ENCODE measurements at places on chromosomes 7 and 10.

DNA sequence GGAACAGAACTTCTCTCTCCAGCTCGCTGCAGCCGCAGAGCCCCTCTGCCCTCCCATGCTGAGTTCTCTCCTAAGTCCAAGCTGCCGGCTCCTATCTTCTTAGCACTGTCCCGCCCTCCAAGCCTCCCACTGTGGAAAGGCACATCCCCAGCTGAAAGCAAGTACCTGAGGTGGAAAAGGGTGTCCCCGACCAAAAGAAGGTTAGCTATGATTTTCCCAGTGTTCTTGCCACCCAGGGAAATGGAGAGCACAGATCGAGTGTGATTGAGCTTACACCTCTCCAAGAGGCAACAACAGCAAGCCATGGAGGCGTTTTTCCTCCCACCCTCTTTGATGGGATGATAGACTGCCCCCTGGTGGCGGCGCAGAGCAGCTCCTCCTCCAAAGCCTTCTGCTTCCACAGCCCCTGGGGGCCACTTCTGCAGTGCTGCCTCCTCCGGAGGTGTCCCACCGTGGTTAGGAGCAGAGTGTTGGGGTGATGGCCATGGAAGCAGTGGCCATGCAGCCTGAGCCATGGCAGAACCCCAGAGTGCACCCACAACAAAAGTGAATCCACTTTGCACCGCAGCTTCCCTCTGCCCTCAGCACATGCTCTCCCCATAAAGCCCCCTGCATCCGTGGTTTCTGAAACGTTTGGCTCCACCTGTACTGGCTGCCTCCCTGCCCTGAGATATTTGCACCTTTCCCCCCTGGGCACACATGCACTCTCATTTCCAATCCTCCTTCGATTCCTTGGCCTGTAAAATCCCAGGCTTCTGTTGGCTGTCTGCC, 143.1 kb upstream of the STK17A start:
- no peak for DNase-seq

DNA sequence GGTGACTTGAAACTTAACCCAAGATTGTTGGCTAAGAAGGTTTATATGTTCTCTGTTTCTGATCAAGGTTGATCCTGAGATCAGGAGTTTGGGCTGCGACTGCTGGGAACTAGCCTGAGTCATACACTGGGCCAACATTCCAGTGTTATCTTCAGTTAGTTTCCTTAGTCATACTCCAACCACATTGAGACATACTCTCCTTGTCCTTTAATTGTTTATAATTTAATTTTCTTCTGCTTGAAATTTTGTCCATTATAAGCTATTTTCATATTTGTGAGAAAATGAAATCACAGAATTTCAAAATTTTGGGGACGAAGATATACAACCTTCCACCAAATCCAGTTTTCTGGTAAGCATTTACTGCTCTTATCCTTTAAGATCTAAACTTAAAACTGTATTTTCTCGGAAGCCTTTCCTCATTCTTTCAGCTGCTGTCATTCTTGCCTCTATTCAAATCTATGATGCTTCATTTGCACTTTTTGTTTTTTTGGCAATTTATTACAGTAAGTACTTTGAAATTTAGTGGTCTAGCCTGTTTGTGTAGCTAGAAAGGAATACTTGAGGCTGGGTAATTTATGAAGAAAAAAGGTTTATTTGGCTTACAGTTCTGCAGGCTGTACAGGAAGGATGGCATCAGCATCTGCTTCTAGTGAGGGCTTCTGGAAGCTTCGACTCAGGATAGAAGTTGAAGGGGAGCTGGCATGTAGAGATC, 63.4 kb upstream of the POT1 start:
- DNase-seq = no peak

GRCh38 chr7:54864663-54865062, 105.7 kb upstream of the SEC61G start:
- DNase-seq = no peak

- DNase-seq = peak; percentile 49
Measured at GRCh38 chr10:34739915-34740314, 75.2 kb downstream of the PARD3 start.

DNA sequence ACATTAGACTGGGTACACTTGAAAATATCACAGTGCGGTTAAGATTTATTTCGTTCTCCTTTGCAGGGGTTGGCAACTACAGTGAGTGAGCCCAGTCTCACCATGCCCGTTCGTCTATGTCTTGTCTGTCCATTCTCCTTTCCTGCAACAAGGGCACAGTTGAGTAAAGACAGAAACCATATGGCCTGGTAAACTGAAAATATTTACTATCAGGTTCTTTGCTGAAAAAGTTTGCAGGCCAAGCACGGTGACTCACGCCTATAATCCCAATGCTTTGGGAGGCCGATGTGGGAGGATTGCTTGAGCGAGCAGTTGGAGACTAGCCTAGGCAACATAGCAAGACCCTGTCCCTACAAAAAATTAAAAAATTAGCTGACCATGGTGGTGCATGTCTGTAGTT, 11.4 kb upstream of the KCTD7 start:
- DNase-seq = no peak

- peak; percentile 53 for DNase-seq
Measured at GRCh38 chr10:131972474-131973071, 9.2 kb downstream of the BNIP3 start.

DNA sequence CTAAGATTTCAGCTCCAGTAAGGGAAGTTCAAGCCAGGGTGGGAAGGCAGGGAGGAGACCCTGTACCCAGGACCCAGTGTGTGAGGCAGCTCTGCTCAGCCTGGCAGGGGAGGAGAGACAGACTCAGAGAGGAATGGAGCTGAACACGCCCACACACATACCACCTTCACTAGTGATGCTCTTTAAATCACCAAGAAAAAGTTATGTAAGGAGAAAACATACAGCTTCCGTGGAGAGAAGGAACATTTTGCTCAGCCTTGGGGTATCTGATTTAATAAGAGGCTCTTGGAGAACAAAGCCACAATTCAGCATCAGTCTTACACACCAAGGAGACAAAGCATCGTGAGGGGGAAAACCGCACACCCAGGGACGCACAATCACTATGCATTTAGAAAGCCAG, 62.9 kb downstream of the PRKAG2 start:
- no peak for DNase-seq

DNA sequence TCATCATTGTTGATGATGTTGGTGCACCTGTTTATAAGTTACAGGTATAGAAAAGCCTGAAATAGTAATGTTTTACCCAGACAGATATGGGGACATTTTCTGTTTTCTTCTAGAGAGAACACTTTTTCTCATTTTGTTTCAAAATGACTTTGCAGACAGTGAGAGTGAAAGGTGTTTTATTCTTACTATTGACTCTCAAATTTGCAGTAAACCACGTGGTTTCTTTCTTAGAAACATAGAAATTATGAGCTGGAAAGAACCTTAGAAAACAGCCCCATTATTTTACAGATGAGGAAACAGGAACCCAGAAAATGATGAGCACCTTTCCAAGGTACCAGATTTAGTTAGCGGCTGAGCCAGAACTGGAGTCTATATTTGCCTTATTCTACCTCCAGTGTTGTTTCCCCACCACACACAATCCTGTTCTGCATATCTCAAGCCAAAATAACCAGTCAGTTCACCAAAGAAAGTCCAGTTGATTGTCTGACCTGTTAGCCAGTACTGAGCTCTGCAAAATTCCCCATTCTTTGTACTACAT, 138.9 kb upstream of the AHR start:
- no peak for DNase-seq

DNA sequence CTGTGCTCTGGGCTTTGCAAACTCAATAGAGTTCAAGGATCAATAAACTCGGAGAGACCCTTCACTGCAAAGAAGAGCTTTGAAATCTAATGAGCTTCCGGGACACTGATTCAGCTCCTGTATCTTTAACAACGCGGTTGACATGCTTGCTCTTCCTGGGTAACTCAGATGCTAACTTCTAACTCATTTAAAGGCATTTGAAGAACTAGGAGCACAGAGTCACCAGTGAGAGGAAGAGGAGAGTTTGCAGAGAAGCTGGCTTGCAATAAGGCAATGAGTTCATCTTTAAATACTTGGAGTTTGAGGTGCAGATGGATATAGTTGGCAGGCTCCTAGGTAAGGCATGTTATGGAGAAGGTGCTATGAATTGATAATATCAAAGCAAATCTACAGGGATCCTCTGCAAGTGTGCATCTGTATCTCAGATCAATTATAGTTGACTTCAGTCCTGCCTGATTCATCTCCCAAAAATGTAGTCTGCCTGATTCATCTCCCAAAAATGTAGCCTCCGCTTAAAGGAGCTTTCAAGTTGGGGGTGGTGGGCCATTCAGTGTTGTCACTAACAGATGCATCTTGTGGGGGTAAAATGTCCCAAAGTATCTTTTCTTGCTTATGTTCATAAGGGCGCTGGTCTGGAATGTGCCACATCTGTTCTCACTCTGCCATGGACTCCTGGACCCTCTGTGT, 182.5 kb upstream of the PRSS58 start:
- DNase-seq = no peak

GRCh38 chr7:20539201-20539600, 76.3 kb upstream of the ABCB5 start:
- no peak for DNase-seq

DNA sequence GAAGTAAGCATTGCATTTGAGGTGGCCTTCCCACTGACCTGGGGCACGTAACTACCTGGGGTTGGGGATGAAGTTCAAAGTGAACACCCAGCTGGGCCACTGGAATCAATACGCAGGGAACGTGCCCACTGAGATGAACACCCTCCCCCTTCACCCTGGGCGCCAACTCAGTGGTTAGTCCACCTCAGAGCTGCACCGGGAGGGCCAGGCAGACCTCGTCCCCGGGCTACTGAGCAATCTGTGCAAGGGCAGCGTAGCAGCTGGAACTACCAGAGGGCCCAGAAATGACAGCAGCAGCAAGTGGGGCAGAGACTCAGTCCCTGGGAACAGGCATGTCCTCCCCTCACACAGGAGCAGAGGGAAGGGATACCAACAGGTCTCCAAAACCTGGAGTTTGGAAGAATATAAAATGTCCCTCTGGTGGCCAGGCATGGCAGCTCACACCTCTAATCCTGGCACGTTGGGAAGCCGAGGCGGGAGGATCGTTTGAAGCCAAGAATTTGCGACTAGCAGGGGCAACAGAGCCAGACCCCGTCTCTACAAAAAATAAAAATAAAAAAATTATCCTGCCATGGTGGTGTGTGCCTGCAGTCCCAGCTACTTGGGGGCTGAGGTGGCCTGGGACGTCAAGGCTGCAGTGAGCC, 143.9 kb downstream of the SH3PXD2A start:
- DNase-seq = no peak

GRCh38 chr7:48887500-48887899, 36.8 kb upstream of the CDC14C start:
- no peak for DNase-seq

Measured in breast epithelium (tissue), 4 donors.